ENCODE measurements at places on chromosomes 4 and X.
A peak's percentile ranks its signal among the peaks of the same experiment; 100 is the strongest.

DNA sequence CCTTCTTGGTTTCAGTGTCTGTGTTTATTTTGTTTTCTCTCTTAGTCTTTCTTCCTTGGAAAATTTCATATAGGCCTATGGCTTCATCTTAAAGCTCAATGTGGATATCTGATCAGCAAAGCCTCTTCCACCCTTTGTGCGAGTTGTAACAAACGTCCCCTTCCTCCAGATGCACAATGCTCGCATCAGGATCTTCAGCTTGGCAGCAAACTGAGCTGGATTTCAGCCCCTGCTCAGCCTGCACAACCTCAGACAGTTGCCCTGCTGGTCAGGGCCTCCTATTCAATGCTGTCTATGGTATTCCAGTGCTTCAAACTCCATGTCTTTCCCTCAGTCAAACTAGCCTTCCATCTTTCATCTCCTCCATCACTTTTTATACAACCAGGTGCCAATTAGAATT lies 309.4 kb downstream of the ARHGAP24 start:
- DNase-seq = no peak

GRCh38 chr4:53507671-53508286 lies 83.5 kb downstream of the LNX1 start:
- no peak for DNase-seq

GRCh38 chr4:73586040-73586439 lies 34.2 kb downstream of the RASSF6 start:
- DNase-seq = no peak

DNA sequence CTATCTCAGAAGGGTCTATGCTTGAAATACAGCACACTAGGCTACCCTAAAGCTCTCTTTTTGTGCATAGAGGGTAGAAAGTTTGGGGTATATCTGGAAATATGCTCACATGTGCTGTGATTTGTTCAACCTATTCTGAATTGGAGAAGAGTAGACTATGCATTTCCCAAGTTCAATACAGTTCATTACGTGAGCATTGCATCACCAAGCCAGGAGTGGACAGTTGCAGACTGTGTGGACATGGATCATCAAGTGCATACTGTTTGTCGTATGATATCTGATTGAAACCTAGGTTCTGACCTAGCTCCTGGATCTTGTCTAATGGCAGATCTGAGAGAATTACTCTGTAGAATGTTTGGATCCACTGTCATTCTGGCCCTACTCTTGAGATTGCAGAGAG lies 161.1 kb downstream of the FRAS1 start:
- no peak for DNase-seq

DNA sequence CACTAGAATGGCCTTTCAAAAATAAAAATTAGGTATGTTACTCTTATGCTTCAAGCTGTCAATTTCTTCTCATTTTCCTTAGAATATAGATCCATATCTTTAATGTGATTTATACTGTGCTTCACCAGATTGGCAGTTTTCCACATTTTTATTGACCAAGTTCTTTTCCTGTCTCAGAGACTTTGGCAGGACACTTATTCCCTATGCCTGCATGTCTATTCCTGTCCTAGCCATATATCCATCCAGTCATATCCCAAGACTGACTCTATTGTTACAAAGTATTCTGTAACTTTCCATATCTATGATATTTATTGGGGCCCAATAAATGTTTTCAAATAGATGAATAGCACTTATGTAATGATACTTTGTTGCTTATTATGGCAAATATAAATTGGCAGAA lies 450.7 kb downstream of the GASK1B start:
- DNase-seq = no peak

DNA sequence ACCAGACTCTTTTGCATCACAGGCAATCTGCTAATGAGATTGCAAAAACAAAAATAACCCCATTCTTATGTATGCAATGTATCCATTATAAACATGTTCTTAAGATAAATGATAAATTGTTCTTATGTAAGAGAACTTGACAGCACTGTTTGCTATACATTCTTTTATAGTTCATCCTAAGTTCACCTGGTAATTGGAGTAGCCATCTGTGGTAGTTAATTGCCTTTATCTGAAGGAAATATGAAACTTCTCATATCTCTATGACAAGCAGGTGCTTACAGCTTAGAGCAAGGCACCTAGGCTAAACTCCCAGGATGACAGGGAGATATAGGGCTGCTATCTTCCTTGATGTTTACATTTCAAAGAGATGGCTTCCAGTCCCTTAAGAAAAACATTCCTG lies 21.3 kb upstream of the CLCN5 start:
- DNase-seq = no peak

DNA sequence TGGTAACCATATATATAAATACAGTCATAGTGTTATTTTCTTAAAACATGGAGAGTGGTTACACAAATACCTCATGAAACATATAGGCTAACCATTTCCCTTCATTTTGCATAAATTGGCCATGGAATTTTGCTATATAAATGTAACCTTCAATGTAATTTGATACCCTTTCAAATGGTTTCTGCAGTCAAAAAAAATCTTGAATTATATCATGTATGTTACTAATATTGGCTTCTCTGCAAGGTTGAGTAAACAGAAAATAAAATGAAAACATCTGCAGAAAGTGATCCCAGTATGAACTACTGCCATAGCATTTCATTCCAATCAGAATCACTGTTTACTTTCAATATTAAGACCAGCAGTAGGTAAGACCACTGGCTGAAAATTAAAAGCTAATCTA lies 1165.9 kb upstream of the TENM3 start:
- no peak for DNase-seq

- no peak for DNase-seq
Observed at GRCh38 chr4:40606239-40606767, 23.4 kb downstream of the RBM47 start.

- no peak for DNase-seq
Observed at GRCh38 chrX:13752646-13753045, 18.1 kb downstream of the OFD1 start.

DNA sequence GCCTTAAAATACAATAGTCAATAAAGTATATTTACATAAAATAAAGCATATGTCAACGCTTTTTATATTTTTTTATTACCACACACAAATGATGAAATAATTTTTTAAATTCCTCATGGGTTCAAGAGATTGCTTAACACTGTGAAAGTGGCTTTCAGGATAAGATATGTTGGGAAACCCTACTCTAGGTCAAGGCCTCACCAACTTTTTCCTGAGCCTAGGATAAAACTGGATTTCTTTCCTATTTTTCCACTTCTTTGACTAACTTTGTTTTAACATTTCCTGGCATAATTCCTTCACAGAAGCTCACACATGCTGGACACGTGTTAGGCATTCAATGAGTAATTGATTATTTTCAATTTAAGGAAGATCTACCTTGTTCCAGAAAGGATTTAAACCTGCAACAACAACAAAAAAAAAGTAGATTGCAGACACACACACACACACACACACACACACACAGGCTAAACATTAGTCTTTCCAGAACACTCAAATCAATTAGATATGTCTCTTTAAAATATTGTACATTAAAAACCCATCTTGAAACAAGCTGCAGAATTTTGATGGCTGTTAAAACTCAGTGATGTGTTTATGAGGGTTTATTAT lies 9.1 kb downstream of the KLB start:
- no peak for DNase-seq

GRCh38 chr4:77432717-77433417 lies 172.8 kb upstream of the CXCL13 start:
- DNase-seq = no peak

DNA sequence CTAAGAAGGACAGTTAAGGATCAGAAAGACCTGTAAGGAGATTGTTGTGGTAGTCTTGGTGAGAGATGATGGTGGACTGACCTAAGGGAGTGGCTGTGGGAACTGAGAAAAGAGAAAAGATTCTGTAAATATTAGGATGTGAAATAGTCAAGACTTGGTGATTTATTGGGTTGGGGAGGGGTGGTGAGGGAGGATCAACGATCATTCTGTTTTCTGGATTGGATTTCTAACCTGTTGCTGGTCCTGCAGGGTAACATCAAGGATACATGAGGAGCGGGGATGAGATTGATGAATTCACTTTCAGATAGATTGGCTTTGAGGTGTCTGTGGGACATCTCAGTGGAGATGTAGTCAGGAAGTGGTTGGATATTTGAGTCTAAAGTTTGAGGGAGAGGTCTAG lies 1.4 kb downstream of the PIN4 start:
- no peak for DNase-seq

DNA sequence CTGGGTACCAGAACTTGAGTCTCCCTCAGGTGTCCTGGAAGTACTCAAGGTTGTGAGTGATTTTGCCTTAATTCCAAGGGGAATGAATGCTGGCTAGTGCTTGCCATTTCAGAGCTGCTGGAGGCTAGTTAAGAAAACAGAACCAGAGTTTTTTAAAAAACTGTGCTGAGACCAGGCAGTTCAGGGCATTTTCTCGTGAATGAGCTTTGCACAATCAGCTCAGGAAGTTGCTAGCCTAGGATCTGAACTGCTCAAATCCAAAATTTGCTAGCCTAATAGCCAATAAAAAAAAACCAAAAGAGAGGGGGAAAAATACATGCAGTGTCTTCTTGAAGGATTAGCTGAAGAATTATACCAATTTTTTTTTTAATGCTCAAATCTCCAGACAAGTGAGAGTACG lies 292.7 kb downstream of the FBXW7 start:
- DNase-seq = no peak

DNA sequence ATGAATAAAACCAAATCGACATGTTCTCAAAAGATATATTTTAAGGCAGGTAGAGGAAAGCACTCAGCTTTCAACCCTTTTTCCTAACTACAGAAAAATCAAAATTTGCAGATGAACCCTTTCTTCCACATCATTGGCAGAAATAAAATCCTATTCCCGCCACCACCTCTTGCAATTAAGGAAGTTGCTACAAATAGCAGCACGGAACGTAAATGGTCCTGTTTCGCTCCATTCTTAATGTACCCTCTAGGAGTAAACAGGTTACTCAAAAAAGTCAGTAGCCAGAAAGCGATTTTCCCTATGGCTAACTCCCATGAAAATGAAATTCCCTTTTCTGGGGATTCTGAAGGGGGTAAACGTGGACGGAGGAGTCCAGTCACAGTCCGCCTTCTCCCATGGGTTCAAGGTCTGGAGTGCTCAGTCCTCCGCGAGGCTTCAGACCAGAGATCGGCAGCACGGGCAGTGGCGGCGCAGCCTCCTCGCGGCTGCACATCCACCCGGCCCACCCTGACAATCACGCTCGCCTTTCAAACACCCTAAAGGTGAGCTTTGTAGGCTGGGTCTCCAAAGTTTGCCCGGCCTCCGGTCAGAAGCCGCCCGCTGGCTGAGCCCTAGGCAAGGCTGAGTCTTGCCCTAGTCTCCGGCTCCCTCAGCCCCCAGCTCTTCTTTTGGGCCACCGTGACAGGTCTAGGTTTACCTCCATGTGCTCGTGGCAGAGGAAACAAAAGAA lies 1.8 kb downstream of the ATP11C start:
- DNase-seq = peak; percentile 26

DNA sequence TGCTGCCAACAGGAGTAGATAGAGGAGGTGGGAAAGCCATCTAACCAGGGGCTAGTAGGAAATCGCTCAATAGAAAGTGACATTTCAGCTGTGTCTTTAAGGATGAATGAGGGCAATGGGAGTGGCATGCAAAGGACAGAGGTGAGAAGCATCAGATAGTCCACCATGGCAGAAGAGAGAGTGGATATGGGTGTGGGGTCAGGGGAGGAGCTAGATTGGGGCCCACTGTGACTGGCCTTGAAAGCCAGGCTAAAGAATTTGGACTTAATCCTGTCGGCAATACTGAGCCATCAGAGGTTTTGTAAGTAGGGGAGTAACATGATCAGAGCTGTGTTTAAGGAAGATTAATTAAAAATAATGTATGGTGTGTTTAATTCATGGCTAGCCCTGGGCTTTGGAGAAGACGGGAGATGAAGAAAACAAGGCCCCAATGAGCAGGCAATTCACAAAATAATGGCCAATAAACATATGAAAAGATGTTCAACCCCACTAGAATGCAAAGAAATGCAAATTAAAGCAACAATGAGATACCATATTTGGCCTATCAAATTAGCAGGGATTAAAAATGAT lies 98.1 kb upstream of the PJA1 start:
- no peak for DNase-seq

GRCh38 chrX:130468395-130468923 lies 66.7 kb downstream of the RBMX2 start:
- DNase-seq = no peak

DNA sequence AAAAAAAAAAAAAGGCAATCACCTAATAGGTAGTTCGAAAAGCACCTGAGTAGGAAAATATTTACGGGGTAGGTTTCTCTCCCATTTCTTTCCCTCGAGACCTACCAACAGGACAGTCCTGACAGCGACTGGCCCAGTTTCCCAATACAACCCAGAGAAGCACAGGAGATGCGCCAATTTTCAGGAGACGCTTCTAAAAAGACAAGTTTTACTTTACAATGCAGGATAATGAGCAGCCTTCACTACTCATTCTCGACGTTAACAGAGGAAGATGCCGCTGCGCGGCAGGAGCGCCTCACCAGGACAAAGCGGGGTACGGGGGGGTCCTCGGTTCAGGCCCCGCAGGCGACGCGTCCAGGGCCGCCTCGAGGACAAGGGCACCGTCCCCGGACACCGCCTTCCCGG lies 708 bp downstream of the BCLAF3 start:
- no peak for DNase-seq

- DNase-seq = peak; percentile 30
Observed at GRCh38 chr4:55312489-55313101, 33.4 kb upstream of the SRD5A3 start.

- DNase-seq = no peak
Observed at GRCh38 chr4:122912810-122913575, 9.4 kb downstream of the NUDT6 start.

GRCh38 chr4:101678180-101678579 lies 112.3 kb upstream of the BANK1 start:
- no peak for DNase-seq

- no peak for DNase-seq
Observed at GRCh38 chrX:38105216-38105725, 98.9 kb downstream of the SYTL5 start.

- no peak for DNase-seq
Observed at GRCh38 chr4:108453366-108453765, 167.0 kb upstream of the RPL34 start.

DNA sequence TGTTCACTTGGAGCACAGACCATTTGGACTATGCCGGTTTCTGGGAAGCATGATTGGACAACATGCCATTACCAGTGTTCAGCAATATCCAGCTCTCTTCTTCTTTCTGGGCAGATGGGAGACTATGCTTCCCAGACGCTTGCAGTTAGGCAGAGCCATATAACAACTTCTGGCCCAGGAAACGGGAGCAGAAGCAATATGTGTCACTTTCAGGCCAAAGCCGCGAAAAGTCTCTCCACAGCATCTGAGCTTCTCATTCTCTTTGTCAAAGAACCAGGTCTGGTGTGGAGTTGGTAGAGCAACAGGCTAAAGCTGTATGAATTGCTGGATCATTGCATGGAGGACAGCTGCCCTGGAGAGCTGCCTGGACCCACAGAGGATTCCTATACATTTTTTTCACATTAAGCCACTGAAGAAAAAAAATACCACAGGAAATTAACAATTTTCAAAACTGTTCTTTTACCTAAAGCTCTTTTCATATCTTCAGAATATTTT lies 131.4 kb upstream of the FRG1 start:
- DNase-seq = no peak

DNA sequence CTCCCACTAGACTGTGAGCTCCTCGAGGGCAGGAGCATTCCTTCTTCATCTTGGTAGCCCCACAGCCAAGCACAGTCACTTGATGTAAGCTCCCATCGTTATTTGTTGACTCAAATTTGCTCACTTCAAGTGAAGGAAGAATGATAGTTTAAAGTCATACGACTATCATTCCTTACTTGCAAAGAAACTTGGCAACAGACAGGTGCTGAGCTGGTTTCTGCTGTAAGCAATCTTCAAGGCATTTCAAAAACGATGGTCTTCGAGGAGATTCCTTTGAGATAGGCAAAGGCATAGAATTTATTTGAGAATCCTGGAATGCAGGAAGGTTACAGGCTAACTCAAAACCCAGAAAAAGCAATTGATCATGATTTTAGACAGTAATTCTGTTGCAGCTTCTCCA lies 64.8 kb downstream of the QDPR start:
- DNase-seq = no peak
